ENCODE measurements at places on chromosomes 6 and 20. TPM values are rescaled to one million over a fixed set of nuclear protein-coding genes. Genes with fewer than 3 reads are reported as not detected.

GRCh38 chr20:14134004-14134403 lies 138.7 kb downstream of the MACROD2 start:
- no peak for DNase-seq
- H3K27me3 ChIP-seq = no peaks in the 10 kb centered on the region
- no peak overlapping the region for H3K4me3 ChIP-seq
- no peak overlapping the region for H3K27ac ChIP-seq
- no peaks in the 10 kb centered on the region for H3K36me3 ChIP-seq

- no peak overlapping the region for H3K4me3 ChIP-seq
- H3K27ac ChIP-seq = no peak overlapping the region
- DNase-seq = no peak
- H3K36me3 ChIP-seq = no peaks in the 10 kb centered on the region
These were observed 288.0 kb downstream of the PHACTR1 start for GRCh38 chr6:13004601-13005000.

GRCh38 chr6:137709424-137710236 lies 157.4 kb upstream of the TNFAIP3 start:
- H3K36me3 ChIP-seq = no peaks in the 10 kb centered on the region
- H3K4me1 ChIP-seq = peaks cover 9% of the 10 kb centered on the region
- no peak overlapping the region for H3K27ac ChIP-seq
- H3K27me3 ChIP-seq = no peaks in the 10 kb centered on the region

GRCh38 chr6:149181304-149181703 lies 136.2 kb upstream of the TAB2 start:
- no peaks in the 10 kb centered on the region for H3K4me1 ChIP-seq
- H3K27me3 ChIP-seq = no peaks in the 10 kb centered on the region
- no peaks in the 10 kb centered on the region for H3K36me3 ChIP-seq
- no peak overlapping the region for H3K4me3 ChIP-seq
- no peak for DNase-seq

Gene KIF6
- total RNA-seq = 0.12 TPM

Gene CDH26
- total RNA-seq = 0.57 TPM

DNA sequence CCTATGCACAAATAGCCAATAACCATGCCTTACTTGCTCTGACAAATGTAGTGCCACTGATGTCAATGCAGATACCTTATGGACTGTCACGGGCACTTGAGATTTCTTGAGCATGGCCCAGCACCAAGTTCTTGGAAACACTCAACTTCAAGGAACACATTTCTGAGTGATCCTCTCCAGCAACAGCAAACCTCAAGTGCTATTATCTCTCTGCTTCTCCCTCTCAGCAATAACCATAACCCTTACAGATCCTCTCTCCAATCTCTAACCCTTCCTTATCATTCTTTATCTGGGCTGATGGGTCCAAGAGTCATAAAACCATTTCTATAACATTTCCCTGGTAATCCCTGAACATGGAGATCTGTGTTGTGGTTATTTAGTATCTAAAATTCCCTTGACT lies 266.9 kb upstream of the STXBP5 start:
- no peak for DNase-seq
- H3K36me3 ChIP-seq = no peaks in the 10 kb centered on the region
- H3K27me3 ChIP-seq = no peaks in the 10 kb centered on the region
- no peak overlapping the region for H3K27ac ChIP-seq
- no peaks in the 10 kb centered on the region for H3K4me1 ChIP-seq

Gene UBR2
- total RNA-seq = 25.9 TPM

DNA sequence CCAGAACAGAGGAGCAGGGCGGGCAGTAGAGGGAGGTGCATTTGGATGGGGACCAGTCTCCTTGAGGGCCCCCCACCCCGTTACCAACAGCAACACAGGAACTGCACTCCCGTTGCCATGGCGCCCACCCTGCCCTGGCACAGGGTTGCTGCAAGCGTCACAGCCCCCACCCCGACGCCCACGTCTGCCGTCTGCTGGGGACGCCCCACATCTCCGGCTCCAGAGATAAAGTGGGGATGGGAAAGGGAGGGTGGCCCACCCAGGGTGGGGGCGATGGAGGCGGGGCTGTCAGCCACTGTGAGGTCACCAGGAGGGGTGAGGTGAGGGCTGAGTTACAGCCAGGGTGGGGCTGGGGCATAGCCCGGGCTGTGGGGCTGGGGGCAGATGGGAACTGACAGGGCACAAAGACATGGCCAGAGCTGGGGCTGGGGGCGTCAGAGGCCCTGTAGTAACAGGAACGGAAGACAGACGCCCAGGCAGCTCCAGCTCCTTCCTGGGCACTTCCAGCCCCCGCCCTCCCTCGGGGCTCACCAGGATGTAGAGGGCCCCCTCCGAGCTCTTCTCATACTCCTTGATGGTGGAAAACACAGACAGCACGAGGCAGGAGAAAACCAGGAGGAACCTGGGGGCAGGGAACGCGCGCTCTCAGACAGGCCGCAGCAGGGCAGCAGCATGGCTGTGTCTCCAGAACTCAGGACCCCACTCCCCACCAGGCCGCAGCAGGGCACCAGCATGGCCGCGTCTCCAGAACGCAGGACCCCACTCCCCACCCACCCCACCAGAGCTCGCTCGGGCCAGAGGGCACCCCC lies 26.0 kb downstream of the KCNQ2 start:
- H3K4me3 ChIP-seq = no peak overlapping the region
- no peak for DNase-seq
- H3K27me3 ChIP-seq = no peaks in the 10 kb centered on the region
- H3K4me1 ChIP-seq = no peaks in the 10 kb centered on the region

GRCh38 chr20:44566018-44566417 lies 16.4 kb upstream of the PKIG start:
- peaks cover 4% of the 10 kb centered on the region for H3K4me1 ChIP-seq
- no peak overlapping the region for H3K27ac ChIP-seq
- no peaks in the 10 kb centered on the region for H3K27me3 ChIP-seq

DNA sequence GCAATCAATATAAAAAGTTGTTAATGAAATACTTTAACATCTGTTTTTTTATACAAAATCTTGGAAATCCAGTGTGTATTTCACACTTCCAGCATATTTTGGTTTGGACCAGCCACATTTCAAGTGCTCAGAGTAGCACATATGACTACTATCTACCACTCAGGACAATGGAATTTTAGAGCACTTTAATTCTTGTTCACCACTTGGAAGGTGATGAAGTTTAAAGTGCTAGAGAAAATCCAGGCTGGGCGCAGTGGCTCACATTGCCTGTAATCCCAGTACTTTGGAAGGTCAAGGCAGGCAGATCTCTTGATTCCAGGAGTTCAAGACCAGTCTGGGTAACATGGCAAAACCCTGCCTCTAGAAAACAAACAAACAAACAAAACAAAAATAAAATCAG lies 6.1 kb upstream of the SLC35B3 start:
- H3K4me1 ChIP-seq = no peaks in the 10 kb centered on the region
- DNase-seq = no peak
- H3K4me3 ChIP-seq = no peak overlapping the region
- no peak overlapping the region for H3K27ac ChIP-seq
- no peaks in the 10 kb centered on the region for H3K27me3 ChIP-seq

DNA sequence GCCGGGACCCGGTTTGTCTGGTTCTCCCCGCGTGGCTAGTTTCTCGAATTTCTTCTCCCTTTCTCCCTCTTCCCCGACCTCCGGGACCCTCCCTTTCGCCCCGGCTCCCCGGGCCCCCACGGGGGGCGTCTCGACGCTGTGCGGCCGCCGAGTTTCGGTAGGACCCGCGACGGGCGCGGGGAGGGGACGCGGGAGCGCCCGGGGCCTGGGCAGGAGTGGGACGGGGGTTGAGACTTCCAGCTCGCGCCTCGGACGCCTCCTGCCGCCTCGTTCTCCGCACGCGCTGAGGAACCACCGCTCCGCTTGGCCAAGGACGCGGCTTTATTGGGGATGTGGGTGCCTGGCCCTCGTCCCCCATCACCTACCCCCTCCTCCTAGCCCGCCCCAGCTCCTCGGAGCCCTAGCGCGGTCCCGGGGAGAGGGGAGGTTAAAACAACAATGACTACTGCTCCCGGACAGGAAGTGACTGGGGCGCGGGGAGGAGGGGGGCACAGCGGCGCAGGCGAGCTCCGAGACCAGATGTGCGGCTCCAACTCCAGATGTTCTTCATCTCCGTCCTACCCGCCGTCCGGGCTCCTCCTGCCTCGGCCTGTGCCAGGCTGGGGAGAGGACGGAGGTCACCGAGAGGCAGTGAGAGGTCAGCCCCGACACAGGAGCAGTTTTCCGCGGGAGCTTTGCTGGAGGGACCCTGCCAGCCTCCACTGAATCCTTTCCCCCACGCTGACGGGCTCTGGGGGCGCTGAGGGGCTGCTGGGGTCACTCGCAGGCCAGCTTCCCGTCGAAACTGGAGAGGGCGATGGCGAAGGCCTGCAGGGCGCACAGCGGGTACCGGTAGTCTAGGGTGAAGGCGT lies 917 bp upstream of the TEAD3 start:
- H3K4me1 ChIP-seq = peaks cover 22% of the 10 kb centered on the region
- H3K4me3 ChIP-seq = peak overlapping the region; percentile 95
- H3K36me3 ChIP-seq = no peaks in the 10 kb centered on the region

DNA sequence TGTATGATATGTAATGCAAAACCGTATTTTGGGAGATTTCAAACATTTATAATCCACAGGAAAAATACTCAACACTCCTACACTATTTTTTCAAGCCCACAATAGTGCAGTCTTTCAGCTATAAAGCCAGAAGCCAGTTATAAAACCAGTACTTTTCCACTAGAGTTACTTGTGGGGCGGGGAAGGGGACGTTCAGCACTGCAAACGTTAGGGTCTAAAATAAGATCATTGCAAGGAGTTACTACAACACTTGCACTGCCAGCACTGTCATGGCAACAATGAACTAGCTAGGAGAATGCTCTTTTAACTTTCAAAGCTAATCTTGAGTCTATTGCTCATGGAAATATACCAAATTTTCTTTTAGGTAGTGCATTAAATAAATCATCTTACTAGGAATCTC lies 14.7 kb downstream of the SESN1 start:
- peaks cover 4% of the 10 kb centered on the region for H3K4me1 ChIP-seq
- no peaks in the 10 kb centered on the region for H3K27me3 ChIP-seq
- no peak overlapping the region for H3K4me3 ChIP-seq
- H3K36me3 ChIP-seq = no peaks in the 10 kb centered on the region
- DNase-seq = peak; percentile 81
- H3K27ac ChIP-seq = no peak overlapping the region

GRCh38 chr20:62174021-62174804 lies 8.6 kb upstream of the MTG2 start:
- H3K4me1 ChIP-seq = no peaks in the 10 kb centered on the region
- DNase-seq = no peak
- H3K27me3 ChIP-seq = no peaks in the 10 kb centered on the region
- no peaks in the 10 kb centered on the region for H3K36me3 ChIP-seq

GRCh38 chr6:169966312-169967181 lies 215.1 kb downstream of the ERMARD start:
- no peak overlapping the region for H3K27ac ChIP-seq
- no peaks in the 10 kb centered on the region for H3K36me3 ChIP-seq
- H3K4me3 ChIP-seq = no peak overlapping the region
- H3K27me3 ChIP-seq = no peaks in the 10 kb centered on the region

DNA sequence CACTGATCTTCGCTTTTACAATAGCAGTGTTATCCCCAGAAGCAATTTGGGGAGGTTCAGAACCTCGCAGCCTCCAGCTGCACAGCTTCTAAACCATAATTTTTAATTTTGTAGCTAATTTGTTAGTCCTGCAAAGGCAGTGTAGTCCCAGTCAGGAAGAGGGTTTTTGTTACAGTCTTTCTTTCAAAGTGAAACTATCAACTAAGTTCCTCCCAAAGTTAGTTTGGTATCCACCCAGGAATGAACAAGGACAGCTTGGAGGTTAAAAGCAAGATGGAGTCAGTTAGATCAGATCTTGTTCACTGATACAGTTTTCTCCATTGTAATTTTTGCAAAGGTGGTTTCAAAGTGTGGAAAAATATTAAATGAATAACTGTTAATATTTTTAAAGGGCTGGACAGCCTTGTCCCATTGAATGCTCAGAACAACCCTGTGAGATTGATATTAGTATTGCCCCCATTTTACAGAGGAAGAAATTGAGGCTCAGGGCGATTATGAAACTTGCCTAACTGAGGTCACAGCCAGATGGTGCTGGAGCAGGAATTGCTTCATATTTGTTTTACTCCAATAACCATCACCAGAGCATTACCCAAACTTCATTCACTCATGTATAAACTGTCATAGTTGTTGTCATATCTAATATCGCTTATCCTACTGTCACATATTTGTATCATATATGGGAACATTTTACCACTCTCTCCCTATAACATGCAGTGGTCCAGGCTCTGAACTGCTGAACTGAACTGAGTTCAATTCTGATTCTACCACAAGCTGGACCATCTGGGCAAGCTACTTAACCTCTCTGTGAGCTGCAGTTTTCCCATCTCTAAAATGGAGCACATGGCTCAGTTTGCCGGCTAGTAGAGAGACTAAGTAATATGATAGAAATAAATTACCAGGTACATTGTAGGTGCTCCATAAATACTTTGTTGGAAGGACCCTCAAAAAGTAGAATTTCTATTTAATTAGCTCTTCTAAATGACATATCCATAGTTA lies 213.8 kb downstream of the BCAS1 start:
- peaks cover 2% of the 10 kb centered on the region for H3K4me1 ChIP-seq
- H3K4me3 ChIP-seq = no peak overlapping the region
- H3K27ac ChIP-seq = no peak overlapping the region
- H3K36me3 ChIP-seq = no peaks in the 10 kb centered on the region
- no peak for DNase-seq
- no peaks in the 10 kb centered on the region for H3K27me3 ChIP-seq

Gene TMEM170B
- total RNA-seq = 2.4 TPM

DNA sequence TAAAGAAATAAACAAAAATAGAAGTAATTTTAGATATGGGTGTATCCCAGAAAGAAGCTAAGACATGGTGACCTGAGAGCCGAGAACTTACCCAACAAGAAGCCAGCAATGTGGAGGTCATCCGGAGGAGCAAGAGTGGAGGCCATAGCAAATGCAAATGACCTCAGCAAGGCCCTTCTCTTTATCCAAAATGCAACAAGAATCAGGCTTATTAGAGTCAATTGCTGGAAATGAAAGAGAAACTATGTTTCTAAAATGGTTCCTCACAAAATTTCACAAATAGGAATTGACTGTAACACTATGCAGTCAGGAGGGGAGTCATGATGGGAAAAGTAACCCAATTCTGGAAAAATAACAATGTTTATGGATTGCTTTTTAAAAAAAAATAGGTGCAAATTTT lies 90.4 kb downstream of the TNFAIP3 start:
- no peaks in the 10 kb centered on the region for H3K27me3 ChIP-seq
- H3K4me3 ChIP-seq = no peak overlapping the region
- no peaks in the 10 kb centered on the region for H3K36me3 ChIP-seq
- no peak overlapping the region for H3K27ac ChIP-seq
